ENCODE measurements at places on chromosomes 5 and 9.

DNA sequence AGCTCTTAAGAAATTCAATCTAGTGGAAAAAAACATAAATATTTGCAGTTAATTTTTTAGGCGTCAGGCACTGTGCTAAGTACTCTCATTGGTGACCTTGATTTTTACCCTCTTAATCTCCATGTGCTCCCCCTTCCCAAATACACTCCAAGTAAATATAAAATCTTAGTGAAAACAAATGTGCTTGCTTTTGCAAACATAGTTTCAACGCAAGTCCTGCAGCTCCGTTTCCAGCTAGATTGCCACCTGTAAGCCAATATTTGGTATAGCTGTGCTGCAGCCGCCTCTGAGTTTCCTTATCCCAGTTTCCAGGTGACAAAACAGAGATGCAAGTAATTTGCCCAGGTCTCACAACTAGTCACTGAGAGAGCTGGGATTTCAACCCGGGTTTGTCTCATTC lies 1.9 kb upstream of the MTMR12 start:
- DNase-seq, result no peak

DNA sequence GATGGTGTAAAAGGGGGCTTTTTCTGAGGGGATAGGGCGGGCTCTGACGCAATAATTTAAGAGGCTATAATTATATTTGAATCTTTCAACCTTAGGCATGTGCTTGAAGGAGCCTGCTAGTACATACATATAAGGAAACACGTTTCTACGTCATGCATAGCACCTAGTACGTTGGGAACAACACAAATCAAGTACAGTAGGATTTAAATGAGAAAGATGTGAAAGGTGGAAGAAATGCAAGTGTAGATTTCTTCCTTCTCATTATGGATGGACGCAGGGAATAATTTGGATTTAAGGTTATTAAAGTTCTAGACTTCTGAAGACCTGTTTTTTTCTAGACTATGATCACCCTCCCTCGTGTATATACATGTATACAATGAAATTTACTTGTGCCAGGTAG lies 927 bp upstream of the CDO1 start:
- DNase-seq, result no peak

DNA sequence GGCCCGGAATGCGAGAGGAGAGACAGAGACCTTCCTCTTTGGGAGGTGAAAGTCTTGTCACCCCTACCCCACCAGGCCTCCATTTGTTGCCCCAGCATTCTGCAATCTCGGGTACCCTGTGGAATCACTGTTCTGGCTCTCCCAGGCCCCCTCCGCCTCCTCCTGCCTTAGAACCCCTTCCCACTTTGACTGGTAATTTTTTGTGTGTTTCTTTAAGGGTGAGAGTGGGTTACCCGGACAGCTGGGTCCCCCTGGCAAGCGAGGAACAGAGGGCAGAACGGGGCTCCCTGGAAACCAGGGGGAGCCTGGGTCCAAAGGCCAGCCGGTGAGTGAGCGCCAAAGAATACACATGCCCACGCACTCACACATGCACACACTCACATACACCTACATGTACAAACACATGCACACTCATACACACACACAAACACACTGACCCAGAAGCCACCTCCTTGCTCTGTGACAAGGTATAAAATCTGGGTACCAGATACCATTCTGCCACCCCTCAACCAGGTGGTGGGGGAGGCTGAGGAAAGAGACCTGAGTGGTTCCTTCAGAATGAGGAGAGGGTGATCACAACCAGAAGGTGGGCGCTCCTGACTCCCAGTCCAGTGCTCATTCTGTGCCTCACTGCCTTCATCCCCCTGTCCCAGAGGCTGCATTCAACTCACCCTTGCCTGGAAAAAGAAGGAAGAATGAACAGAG lies 30.9 kb upstream of the ORM1 start:
- DNase-seq, result no peak

GRCh38 chr9:86034863-86035734 lies 64.3 kb downstream of the GOLM1 start:
- DNase-seq, result peak; percentile 60

DNA sequence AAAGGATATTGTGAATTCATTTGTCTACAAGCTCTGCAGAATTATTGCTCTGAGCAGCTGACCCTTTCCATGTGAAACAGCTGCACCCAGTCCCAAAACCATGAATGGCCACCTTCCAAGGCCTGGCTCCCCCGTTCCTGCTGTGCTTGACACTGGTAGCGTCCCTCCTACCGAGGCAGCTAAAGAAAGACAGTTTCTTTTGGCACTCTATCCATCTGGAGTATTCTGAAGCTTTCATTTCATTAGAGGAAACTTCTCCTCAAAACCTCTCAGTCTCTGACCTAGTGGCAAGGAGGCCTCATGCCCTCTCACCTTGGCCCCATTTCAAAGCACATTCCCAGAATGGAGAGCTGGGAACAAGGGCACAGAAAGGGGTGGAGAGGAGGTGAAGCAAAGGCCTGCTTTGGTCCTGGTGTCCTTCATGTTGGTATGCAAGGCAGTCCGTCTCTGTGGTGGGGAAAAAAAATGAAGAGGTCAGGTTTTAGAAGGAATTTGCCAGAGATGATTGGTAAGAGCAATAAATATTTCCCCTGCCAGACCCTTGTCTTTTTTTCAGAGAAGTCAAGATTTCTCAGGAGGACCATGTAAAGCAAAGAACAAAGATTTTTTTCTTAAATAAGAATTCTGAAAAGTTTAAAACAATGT lies 232.0 kb downstream of the RFK start:
- DNase-seq, result no peak

Measured in Daoy (cell line).